ENCODE measurements at places on chromosomes 5 and 9. TPM values are rescaled to one million over a fixed set of nuclear protein-coding genes. Genes with fewer than 3 reads are reported as not detected.

DNA sequence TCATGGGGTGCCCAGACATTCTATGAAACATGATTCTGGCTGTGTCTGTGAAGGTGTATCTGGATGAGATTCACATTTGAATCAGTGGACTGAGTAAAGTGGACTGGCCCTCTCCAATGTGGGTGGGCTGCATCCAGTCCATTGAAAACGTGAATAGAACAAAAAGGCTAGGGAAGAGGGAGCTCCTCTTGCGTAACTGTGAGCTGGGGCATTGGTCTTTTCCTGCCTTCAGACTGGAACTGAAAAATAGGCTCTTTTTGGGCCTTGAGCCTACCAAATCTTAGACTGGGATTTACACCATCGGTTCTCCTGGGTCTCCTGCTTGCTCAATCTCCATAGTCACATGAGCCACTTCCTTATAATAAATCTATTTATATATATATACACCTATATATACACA is 170.1 kb downstream of the SPOCK1 start:
- no peaks in the 10 kb centered on the region for H3K27me3 ChIP-seq
- DNase-seq, result no peak
- H3K27ac ChIP-seq, result no peak overlapping the region
- no peaks in the 10 kb centered on the region for H3K36me3 ChIP-seq
- no peaks in the 10 kb centered on the region for H3K4me1 ChIP-seq

DNA sequence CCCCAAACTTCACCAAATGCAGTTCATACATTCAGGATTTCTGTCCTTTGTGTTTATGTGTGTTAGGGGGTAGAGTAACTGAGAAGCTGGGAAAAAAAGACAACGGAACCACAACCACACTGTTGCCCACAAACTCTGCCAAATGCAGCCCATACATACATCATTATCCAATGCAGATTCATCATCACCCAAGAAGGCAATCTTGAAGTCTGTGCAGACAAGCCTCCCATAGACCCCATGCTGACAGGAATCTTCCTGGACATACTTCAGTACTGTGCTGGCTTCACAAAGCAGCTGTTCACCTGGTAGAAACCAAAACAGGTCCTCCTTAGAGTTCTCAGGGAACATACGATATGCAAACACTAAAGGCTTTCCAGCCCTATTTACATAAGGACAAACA is 38.9 kb downstream of the MTMR12 start:
- H3K4me3 ChIP-seq, result no peak overlapping the region
- H3K36me3 ChIP-seq, result peaks cover 60% of the 10 kb centered on the region
- no peak for DNase-seq
- H3K4me1 ChIP-seq, result peaks cover 47% of the 10 kb centered on the region
- no peaks in the 10 kb centered on the region for H3K27me3 ChIP-seq

DNA sequence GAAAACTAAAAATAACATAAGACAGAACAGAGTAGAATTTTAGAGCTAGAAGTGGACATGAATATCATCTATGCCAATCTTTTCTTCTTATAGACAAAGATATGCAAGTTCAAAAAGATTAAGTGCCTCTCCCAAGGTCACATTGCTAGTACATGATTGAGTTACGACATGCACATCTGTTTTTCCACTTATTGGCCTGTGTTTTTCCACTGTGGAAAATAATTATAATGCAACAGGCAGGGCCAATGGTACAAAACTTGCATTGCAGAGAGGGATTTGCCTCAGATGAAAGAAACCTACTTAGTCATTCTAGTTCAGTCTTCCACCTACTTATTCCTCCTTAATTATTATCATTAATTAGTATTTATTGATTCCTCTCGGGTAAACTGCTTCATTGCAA is 407.8 kb upstream of the SGCD start:
- no peaks in the 10 kb centered on the region for H3K36me3 ChIP-seq
- H3K4me1 ChIP-seq, result no peaks in the 10 kb centered on the region
- no peak for DNase-seq

- peaks cover 47% of the 10 kb centered on the region for H3K4me1 ChIP-seq
- H3K4me3 ChIP-seq, result peak overlapping the region; percentile 96
- peak; percentile 70 for DNase-seq
- no peaks in the 10 kb centered on the region for H3K27me3 ChIP-seq
Measured at GRCh38 chr5:180070756-180071530, 616 bp downstream of the RNF130 start.

DNA sequence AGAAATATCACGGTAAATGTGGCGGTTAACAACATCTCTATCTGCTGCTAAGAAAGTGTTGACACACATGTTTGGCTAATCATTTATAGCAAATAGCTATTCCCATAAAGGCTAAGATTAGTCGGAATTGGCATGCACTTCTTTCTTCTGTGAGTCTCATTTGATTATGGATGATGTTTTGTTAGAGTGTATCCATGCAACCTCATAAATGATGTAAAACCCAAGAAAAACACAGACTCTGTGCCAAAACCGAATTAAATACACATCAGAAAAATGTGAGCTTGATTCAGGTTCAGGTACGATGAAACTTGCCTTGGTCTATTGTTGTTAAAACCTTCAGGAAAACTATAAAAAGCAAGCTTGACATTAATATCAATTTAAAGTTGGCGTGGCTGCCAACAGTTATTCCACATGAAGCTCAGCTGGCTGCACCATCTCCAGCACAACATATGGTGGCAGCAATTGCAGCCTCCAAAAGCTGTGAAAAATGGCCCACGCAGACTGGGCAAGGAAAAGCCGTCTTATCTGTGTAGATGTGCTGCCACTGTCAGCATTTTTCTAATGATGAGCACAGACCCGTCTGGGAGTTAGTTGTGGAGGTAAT is 41.1 kb upstream of the ICE1 start:
- no peaks in the 10 kb centered on the region for H3K36me3 ChIP-seq
- no peak for DNase-seq
- no peak overlapping the region for H3K4me3 ChIP-seq
- no peak overlapping the region for H3K27ac ChIP-seq
- H3K27me3 ChIP-seq, result no peaks in the 10 kb centered on the region
- no peaks in the 10 kb centered on the region for H3K4me1 ChIP-seq

Gene PRRX2
- 0.87 TPM for total RNA-seq

DNA sequence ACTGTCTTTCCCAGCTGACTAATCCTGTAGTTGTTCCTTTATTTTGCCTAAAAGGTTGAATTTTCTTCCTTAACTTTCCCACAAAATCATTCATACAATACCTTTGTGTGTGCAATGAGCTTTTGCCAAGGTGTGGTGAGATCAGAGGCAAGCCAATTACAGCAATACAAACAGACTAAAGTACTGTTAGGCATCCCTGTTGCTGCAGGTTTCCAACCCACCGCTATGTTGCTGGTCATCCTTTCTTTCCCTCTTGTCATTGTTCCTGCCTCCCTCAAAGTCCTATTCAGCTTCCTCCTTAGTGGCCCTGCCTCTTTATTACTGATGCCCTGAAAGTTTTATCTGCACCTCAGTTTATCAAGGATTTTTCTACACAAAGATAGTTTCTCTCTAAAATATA is 22.1 kb downstream of the ITGA2 start:
- no peaks in the 10 kb centered on the region for H3K36me3 ChIP-seq
- H3K4me1 ChIP-seq, result no peaks in the 10 kb centered on the region
- H3K27ac ChIP-seq, result no peak overlapping the region

GRCh38 chr5:10712574-10713366 is 48.3 kb downstream of the DAP start:
- H3K36me3 ChIP-seq, result peaks cover 22% of the 10 kb centered on the region
- H3K27me3 ChIP-seq, result no peaks in the 10 kb centered on the region
- DNase-seq, result no peak
- H3K4me3 ChIP-seq, result no peak overlapping the region
- peaks cover 11% of the 10 kb centered on the region for H3K4me1 ChIP-seq
- no peak overlapping the region for H3K27ac ChIP-seq

- H3K27me3 ChIP-seq, result no peaks in the 10 kb centered on the region
- H3K36me3 ChIP-seq, result peaks cover 37% of the 10 kb centered on the region
- no peak overlapping the region for H3K27ac ChIP-seq
- no peak overlapping the region for H3K4me3 ChIP-seq
- H3K4me1 ChIP-seq, result no peaks in the 10 kb centered on the region
- no peak for DNase-seq
Measured at GRCh38 chr9:36121971-36122370, 14.6 kb upstream of the GLIPR2 start.

Gene SLC6A18
- not detected for total RNA-seq

GRCh38 chr5:17151686-17152085 is 65.7 kb upstream of the BASP1 start:
- no peak overlapping the region for H3K4me3 ChIP-seq
- no peaks in the 10 kb centered on the region for H3K27me3 ChIP-seq
- DNase-seq, result no peak
- no peak overlapping the region for H3K27ac ChIP-seq
- H3K36me3 ChIP-seq, result no peaks in the 10 kb centered on the region

Gene KIAA0825
- total RNA-seq, result 15.6 TPM

- no peaks in the 10 kb centered on the region for H3K27me3 ChIP-seq
- no peaks in the 10 kb centered on the region for H3K36me3 ChIP-seq
- no peak overlapping the region for H3K27ac ChIP-seq
Measured at GRCh38 chr9:130955947-130956621, 17.0 kb upstream of the FIBCD1 start.

DNA sequence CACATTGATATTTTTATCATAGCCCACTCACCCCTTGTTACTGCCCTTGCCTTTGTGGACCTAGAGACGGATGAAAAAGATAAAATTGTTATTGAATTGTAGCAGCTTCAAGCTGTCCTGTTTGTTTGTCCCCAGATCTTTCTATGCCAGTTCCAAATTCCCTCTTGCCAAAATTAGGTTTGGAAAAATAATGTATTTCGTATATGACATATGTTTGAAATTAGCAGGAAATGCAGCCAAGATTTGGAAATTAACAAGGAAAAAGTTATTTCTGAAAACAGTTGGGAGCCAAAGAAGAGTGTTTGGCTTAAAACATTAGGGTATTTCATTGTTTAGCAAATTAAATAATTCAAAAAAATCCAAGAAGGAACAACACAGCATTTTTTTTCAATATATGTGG is 33.5 kb downstream of the SPATA31D1 start:
- no peaks in the 10 kb centered on the region for H3K36me3 ChIP-seq
- H3K4me1 ChIP-seq, result no peaks in the 10 kb centered on the region
- no peaks in the 10 kb centered on the region for H3K27me3 ChIP-seq
- no peak overlapping the region for H3K27ac ChIP-seq
- no peak for DNase-seq
- H3K4me3 ChIP-seq, result no peak overlapping the region

Gene ADAMTS19
- total RNA-seq, result not detected

GRCh38 chr9:132114102-132114707 is 34.5 kb upstream of the MED27 start:
- no peak overlapping the region for H3K4me3 ChIP-seq
- no peaks in the 10 kb centered on the region for H3K27me3 ChIP-seq
- no peak overlapping the region for H3K27ac ChIP-seq
- H3K4me1 ChIP-seq, result no peaks in the 10 kb centered on the region

GRCh38 chr9:35526087-35526801 is 36.3 kb downstream of the RUSC2 start:
- H3K27me3 ChIP-seq, result no peaks in the 10 kb centered on the region
- peak overlapping the region; percentile 63 for H3K27ac ChIP-seq
- H3K4me1 ChIP-seq, result peaks cover 20% of the 10 kb centered on the region
- H3K36me3 ChIP-seq, result no peaks in the 10 kb centered on the region
- DNase-seq, result no peak

DNA sequence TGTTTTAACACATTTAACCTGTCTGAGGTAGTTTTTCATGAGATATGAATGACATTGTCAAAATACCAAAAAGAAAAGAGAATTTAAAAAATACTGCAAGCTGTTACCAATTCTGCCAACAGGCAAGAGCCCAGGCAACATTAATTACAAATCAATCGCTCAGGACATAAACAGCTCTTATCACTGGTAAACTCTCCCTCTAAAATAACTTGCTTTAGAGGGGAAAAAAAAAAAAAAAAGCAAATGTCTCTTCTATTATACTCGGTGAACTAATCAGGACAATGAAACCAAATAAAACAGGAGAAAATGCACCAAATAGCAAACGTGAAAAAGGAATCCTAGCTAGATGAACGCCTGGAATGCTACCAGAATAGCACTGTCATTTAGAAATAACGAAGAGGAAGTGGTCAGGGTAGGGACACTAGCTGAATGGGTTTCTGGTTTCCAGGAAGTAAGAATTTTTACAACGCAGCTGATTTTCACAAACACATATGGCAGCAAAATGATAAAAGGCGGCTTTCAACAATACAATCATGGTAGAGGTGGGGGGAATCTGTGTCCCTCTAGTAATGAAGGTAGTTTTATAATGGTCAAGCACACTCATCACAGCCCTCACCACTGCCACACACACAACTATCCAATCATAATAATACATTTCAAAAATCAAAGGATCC is 94.9 kb downstream of the DENND1A start:
- H3K36me3 ChIP-seq, result no peaks in the 10 kb centered on the region
- no peaks in the 10 kb centered on the region for H3K27me3 ChIP-seq
- no peaks in the 10 kb centered on the region for H3K4me1 ChIP-seq
- H3K4me3 ChIP-seq, result no peak overlapping the region

DNA sequence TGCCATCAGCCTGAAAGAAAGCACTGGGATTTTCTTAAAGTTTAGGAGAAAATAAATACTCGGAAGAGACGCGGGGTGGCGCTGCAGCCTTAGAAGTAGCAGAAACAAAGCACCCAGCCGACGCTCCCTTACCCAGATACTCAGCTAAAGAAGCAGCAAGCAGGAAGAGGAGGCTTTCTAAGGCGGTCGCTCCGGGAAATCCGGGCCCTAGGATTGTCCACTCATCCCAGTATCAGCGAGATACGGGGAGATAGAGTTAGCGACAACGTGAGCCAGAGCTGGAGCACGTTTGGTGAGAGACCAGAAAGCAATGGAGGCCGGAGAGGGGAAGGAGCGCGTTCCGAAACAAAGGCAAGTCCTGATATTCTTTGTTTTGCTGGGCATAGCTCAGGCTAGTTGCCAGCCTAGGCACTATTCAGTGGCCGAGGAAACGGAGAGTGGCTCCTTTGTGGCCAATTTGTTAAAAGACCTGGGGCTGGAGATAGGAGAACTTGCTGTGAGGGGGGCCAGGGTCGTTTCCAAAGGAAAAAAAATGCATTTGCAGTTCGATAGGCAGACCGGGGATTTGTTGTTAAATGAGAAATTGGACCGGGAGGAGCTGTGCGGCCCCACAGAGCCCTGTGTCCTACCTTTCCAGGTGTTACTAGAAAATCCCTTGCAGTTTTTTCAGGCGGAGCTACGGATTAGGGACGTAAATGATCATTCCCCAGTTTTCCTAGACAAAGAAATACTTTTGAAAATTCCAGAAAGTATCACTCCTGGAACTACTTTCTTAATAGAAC is at the start of gene PCDHB2:
Gene PCDHB2, plus strand, starts transcription at position 135 of the 782 bp plus-strand sequence. Its CDS starts 176 bp downstream, at position 311.
- no peaks in the 10 kb centered on the region for H3K36me3 ChIP-seq
- no peaks in the 10 kb centered on the region for H3K4me1 ChIP-seq
- H3K4me3 ChIP-seq, result peak within 1 kb of the TSS; percentile 7
- H3K27ac ChIP-seq, result no peak within 1 kb of the TSS
- DNase-seq, result no peak
- H3K27me3 ChIP-seq, result peaks cover 7% of the 10 kb centered on the region

DNA sequence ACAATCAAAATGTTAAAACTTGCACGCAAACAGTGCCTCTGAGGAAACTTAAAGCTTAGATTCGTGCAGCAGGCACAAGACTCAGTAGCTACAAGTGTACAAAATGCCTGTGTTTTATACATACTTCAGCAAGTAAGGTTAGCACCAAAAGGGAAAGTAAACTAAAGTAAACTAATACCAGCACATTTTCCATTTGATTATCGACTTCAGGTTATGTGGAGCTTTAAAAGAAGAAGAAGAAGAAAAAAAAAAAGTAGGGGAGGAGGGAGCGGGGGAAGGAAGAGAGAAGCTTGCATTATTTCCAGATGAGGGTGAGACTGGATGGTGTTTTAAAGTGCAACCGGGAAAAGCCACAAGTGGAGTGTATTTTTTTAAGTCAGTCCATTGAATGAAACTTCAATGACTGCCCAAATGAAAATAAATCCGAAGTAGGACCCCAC is 596 bp upstream of the ADAMTS6 start:
- no peak for DNase-seq
- H3K27me3 ChIP-seq, result no peaks in the 10 kb centered on the region
- peak overlapping the region; percentile 93 for H3K27ac ChIP-seq
- peaks cover 19% of the 10 kb centered on the region for H3K4me1 ChIP-seq

Gene SCGB3A1
- not detected for total RNA-seq

Gene FIBCD1
- 6.4 TPM for total RNA-seq
